ENCODE measurements at places on chromosomes 2 and 18. TPM values are rescaled to one million over a fixed set of nuclear protein-coding genes. Genes with fewer than 3 reads are reported as not detected.

DNA sequence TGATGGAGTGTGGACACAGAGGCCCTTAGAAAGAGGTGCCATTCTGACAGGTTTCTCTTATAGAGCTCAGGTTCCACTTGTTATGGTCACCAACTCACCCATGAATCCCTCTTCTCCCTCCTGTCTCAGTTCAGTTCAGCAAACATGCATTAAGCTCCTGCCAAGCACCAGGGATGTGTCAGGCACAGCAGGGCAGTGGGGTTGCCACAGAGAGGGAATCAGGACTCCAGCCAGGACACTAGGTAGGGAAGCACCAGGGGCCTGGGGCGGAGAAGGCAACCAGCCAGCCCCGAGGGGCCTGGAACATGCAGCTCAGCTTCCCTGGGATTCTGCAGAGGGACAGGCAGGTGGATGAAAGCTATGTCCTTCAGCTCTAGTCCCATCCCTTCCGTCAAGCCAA is 44.6 kb downstream of the TOGARAM2 start:
- no peaks in the 10 kb centered on the region for H3K36me3 ChIP-seq
- no peak overlapping the region for H3K27ac ChIP-seq
- no peak overlapping the region for H3K4me3 ChIP-seq
- DNase-seq = no peak

LOXL3 gene
- total RNA-seq = 0.89 TPM

SPC25 gene
- total RNA-seq = 0.87 TPM

ZSWIM2 gene
- total RNA-seq = not detected

Data from stomach (tissue), 19 donors.